ENCODE measurements at places on chromosomes 7 and 10.

DNA sequence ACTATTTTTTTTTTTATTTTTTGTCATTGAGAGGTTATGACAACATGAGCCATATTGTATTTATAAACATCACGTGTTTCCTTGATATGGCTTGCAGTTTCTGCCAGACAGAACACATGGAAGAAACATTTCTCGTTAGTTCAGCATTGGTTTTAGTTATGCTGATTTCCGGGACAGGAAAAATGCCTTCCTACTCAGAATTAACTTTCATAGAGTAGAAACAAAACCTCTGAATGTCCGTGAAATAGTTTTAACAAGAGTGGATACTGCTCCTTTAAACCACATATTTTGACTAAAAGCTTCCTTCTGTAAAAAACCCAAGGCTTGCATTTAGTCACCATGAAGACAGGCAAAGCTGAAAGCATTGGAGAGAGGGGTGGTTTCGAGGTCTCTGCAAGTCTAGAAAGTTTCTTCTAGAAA, 240.4 kb downstream of the KIAA1217 start:
- DNase-seq: no peak

DNA sequence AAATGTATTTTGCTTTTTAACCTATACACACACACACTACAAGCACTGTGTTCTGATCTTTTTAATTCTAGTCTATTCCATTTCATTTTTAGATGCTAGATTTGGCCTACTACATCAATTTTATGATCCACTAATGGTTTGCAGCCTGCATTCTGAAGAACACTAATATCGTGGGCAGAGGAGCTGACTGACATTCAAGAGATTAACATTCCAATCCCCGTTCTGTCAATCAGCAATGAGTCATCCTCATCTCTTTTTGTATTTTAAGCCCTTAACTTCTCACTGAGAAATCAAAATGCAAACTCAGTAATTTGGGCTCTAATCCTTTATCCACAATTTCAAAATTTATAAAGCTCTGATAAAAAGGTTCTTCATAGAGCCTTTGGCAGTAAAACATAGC, 47.1 kb upstream of the GAD2 start:
- no peak for DNase-seq

GRCh38 chr7:137728426-137728825, 118.3 kb downstream of the DGKI start:
- DNase-seq: no peak

- no peak for DNase-seq
These were observed at the start of gene GFRA1 for GRCh38 chr10:116272440-116273283. GFRA1 (minus strand) TSS chr10:116273206; CDS start chr10:116272029, 1,177 bp downstream.

GRCh38 chr7:37259319-37259821, 189.3 kb downstream of the ELMO1 start:
- no peak for DNase-seq

DNA sequence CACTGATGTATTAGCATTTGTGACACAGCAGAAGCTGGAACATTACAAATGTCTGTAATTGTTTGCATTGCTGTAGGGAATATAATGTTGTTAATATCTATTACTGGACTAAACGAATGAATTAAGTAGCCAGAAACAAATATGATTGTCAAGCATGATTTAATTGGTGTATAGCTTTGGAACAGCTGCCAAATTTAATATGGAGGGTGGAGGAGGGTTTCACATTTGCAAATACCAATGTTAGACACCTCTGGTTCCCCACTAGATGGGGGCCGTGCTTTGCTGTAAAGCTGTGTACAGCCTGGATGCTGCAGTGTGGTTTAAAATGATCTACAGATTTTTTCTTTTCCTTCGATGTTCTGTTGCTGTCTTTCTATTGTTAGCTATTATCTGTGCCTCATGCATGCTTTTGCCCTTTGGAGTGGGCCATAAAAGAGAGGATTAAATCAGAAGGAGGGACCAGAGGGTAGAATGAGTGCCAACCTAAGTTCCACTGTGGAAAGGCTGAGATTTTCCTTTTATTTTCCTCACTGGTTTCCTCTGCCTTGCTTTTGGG, 23.1 kb downstream of the DNAJB9 start:
- DNase-seq: no peak

- no peak for DNase-seq
These were observed 67.0 kb upstream of the HPS1 start for GRCh38 chr10:98513704-98514103.

DNA sequence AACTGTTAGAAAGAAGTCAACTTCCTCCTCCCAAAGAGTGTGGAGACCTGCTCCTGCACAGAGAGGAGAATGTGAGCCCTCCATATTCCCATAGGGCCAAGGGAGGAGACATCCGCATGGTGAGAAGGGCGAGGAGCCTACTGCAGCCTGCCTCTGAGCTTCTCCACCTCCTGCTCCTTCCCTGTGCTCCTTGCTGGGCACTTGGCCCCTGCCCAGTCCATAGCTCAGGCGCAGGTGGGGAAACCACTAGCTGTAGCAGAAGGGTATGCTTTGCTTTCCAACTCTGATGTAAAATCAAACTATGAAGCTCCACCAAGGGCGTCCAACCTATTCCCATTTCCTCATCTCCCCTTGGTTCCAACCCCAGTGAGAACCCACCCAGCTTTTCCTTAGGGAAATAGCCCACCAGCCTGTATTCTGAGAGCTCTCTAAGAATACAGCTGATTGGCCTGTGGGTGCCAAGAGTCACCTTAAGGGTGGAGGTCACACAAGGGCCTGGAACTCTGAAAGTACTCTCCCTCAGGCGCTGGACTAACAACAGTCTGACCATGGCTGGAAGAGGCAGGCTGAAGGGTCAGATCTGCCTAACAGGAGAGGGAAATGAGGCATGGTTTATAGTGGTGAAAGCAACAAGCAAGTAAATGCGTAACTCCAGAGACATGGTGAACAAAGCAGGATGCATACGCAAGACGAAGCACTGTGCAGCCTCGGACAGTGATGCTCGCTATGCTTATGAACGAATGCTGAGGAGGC, 13.9 kb downstream of the ZNF488 start:
- no peak for DNase-seq

- DNase-seq: no peak
These were observed 95.5 kb upstream of the KCNIP2 start for GRCh38 chr10:101939008-101939648.

DNA sequence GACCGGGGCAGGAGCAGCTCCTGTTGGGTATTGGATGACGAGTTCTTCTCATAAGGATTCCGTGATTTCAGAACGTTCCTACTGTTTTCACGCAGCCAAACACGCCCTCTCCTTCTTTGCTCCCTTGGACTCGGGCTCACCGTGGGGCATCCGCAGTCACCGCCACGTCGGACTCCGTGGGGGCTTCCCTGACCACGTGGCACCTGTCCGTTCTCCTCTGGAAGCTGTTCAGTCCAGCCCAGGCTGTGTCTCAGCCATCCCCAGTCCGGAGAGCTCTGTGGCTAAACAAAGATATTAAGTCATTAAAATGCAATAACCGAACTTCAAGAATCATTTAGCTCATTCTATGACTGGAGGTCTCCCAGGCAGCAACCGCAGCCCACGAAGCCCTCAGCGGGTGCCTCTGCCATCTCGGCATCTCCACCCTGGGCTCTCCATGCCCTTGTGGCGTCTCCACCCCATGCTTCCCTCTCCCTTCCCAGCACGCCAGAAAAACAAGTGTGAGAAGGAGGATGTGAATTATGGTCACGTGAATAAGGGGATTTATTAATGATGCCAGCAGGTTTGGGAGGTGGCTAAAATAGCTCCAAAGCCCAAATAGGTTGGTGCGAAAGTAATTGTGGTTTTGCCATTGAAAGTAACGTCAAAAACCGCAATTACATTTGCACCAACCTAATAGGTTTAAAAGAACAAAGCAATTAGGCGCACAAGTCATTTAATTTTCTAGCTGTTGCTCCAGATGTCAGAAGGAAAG, 224.6 kb upstream of the PPP2R2D start:
- DNase-seq: no peak

GRCh38 chr10:47361293-47361692, 13.1 kb downstream of the RBP3 start:
- no peak for DNase-seq

- no peak for DNase-seq
These were observed 7.0 kb downstream of the RHOBTB1 start for GRCh38 chr10:60937022-60937421.

DNA sequence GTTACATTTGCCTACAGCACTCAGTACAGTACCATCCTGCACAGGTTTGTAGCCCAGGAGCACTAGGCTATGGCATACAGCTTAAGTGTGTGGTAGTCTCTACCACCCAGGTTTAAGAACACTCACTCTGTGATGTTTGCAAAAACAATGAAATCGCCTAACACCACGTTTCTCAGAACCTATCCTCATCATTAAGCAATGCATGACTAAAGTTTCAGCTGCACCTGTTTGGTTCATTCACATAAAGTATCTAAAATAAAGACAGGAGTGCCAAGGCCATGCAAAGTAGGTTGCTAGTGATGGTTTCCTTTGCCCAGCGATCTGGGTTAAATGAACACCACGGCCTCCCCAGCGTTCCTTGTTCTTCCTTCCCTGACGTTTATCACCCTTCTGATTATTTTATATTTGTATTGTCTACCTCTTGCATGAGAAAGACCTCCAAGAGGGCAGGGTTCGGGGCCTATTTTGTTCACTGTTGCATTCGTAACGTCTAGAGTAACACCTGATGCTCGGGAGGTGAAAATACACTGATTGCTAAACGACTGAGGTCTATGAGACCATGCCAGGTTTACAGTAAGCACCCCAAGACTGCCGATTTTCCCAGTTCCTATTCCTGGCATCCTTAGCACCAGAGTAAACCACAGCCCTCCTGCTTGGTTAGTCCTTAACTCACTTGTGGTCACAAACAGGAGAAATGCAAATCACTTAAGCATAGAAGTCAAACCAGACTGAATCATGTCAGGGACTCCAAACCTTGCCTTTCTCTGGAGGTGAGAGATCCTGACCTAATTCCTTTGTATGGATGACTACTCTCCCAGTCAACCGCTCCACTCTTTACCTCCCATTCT, 204.1 kb upstream of the NFE2L3 start:
- no peak for DNase-seq

- DNase-seq: no peak
These were observed 625 bp upstream of the GSTO2 start for GRCh38 chr10:104268405-104268712.

- DNase-seq: no peak
These were observed 34.0 kb downstream of the TMEM270 start for GRCh38 chr7:73894733-73895551.

DNA sequence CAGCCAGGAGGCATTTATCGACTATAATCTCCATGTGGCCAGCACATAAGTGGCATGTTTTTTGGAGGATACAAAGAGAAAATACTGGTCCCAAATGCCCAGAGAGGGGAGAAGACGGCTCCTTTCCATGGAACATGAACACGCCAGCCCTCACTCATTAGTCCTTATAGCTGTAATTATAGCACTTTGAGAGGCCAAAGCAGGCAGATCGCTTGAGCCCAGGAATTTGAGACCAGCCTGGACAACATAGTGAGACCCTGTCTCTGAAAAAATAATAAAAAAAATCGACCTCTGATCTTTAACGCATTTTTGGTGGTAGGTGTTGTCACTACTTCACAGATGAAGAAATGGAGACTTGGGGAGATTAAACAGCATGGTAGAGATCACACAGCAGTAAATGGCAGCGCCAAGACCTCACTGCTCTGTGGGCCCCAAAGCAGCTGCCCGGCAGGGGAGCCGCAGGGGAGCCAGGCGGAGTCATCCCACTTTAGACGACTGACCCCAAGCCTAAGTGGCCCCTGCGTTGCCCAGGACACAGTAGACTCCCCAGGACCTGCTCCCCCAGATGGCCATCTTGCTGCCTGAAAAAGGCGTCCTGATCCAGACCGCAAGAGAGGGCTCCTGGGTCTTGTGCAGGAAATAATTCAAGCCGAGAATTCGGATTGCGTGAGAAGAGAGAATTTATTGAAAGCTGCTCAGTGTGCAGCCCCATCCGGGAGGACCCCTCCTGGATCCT, 21.2 kb upstream of the PRKAG2 start:
- no peak for DNase-seq

DNA sequence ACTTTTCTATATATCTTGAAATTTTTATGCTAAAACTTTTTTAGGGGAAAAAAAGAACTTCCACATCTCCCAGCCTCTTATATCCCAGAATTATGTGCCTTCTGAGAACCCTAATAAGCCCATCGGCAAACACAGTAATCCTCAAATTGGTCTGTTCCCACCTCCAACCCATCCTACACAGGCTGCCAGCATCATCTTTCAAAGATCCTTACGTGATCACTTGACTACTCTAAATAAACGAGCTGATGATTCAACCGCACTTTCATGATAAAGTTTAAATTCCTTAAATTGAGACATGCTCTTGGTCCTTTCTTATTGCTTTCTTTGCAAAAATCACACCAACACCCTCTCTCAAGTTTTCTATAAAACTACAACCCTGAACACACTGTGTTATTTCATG, 52.5 kb downstream of the MPP7 start:
- no peak for DNase-seq

DNA sequence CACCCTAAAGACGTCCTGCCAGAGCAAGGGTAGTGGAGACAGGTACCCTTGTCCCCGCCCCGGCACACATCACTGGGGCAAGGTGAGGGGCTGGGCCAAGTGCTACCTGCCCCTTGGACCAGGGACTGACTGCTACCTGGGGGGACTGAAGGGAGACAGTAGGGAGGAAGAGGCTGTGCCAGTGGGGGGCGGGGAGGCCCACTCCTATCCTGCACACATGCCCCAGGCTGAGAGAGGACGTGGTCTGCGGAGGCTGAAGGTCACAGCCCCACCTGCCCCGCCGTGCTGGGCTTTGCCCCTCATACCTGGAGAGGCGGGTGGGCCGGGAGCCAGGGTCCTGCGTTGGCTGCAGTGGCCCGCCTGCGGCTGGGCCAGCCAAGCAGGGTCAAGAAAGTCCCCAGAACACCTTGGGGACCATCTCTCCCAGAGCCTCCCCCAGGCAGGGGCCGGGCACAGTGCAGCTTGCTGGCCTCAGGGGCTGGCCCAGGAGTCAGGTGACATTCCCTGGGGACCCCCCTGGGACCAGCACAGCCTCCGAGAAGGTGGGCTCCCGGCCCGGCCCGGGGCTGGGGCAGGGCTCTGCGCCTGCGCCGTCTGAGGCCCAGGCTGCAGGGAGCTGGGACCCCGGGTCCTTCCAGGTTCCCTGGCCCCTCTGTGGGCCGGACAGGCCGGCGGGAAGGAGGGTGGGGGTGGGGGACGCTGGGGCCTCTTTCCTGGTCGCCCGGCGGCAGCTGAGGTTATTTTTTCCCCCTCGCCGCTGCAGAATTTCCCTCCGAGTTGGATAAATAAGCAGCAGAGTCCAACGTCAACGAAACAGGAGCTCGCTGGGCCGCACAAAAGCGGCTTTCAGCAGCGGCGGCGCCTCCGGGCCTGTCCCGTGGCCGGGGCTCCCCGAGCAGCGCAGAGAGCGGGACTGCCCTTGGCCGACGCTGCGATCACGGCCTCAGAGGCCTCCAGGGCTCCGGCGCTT, 9.8 kb upstream of the FZD9 start:
- no peak for DNase-seq

- DNase-seq: no peak
These were observed 4.7 kb downstream of the HOXA1 start for GRCh38 chr7:27091105-27091504.

GRCh38 chr7:104946338-104946737, 67.7 kb upstream of the KMT2E start:
- no peak for DNase-seq

GRCh38 chr10:49385939-49386922, 9.7 kb downstream of the DRGX start:
- DNase-seq: no peak

Measured in stimulated activated CD4-positive, alpha-beta T cell treated with anti-CD3 and anti-CD28 coated beads, Interleukin-15, amount 100 ng/mL, for 1 hour (primary cell).